Kidney glomerular epithelial cell (primary cell): ENCODE measurements at places on chromosomes 4 and X.

- DNase-seq = no peak
These were observed 78.2 kb upstream of the PRSS48 start for GRCh38 chr4:151198748-151199147.

- DNase-seq = no peak
These were observed 77.8 kb upstream of the NFKB1 start for GRCh38 chr4:102423375-102423774.

DNA sequence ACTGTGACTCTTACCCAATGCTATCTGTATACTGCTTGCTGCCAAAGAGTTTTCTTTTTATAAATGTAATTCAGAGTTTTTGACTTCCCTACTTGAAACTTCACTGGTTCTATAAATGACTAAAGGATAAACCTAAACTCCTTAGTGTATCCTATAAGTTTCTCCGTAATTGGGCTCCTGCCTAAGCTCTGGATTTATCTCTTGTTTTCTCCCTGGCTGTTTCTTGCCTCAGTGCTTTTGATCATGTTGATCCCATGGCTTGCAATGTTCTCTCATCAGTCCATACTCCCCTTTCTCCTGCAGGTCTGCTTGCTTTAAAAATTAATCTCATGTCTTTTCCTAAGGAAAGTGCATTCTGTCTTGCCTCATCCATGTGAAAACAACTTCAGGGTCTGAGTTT, 1543.1 kb upstream of the IGFBP7 start:
- no peak for DNase-seq

GRCh38 chr4:89009761-89010369, 47.1 kb downstream of the FAM13A start:
- DNase-seq = no peak

DNA sequence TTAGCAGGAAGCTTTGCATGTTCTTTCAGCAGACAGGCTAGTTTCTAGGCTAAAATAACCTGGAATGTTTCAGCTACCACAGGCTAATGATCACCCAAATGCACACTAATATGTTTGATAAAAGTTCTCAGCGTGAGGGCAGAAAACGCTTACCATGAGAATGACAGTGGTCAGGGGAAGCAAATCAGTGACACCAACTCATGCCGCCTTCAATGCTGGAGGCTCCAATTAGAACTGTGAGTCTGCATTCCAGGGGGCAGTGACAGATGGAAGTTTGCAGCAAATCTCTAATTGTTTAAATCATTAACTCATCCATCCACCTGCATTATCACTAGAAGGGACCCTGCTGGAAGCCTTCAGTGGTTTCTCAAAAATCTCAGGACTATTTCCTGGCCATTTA, 43.2 kb downstream of the ANOS1 start:
- DNase-seq = no peak

GRCh38 chr4:140102421-140102820, 51.6 kb downstream of the MAML3 start:
- DNase-seq = no peak

DNA sequence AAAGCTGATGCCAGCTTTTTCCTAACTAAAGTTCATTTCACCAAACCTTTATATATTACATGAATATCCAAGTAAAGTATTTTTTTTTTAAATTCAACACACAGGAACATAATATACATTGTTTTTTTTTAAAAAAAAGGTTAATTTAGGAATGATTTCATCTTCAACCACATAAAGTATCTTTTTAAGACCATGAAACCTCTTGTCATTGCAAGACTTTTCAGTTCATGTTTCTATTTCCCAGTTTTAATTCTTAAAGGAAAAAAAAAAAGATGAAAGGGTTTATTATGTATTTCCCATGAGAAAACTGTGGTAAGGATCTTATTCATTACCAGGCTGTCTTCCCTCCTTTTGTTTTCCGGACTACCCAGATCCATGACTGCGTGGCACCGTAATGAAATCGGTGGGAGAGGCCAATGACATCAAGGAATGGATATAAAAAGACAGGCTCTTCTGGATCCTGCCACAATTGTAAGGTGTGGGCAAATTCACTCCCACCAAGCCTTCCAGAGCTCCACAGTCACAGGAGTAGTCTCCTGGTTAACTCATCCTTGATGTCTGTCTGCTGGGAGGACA, 84.7 kb upstream of the CBR4 start:
- DNase-seq = no peak

DNA sequence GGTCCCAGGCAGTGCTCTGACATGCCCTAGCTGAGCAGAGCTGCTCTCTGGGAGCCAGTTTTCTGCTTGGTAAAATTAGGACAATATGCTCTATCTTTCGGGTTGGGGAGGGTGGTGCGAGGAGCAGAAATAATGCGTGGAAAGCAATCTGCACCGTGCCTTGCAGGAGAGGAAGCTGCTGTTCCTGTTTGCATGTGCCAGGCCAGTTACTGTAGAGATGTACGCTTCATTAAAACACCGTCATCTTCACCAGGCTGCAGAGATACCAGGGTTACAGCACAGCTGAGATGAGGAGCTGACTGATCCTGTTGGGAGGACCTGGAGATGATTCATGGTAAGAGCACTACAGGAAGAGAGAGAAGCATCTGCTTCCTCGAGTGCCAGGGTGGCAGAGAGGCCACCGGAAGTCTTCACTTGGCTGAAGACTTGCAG, 29.5 kb upstream of the IRF2 start:
- DNase-seq = no peak

GRCh38 chr4:79563219-79563618, 155.2 kb upstream of the GK2 start:
- DNase-seq = no peak

- DNase-seq = no peak
These were observed 1.0 kb upstream of the UGT8 start for GRCh38 chr4:114597410-114598115.

DNA sequence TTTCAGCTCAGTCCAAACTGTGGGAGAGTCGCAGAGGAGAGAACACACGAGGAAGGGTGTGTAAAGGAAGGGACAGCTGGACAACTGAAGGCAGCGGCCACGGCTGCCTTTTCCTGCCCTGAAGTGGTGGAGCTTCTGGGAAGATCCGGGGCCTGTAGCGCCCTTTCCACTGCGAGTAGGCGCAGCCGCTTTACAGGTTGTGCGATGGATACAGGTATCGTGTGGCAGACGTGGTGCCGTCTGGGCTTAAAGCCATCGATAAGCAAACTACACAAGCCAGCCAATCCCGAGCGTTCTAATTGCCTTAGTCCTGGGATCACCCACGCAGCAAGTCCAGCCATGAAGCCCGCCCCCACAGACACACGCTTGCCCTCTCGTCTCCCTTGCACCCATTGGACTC, 15.4 kb downstream of the NKX6-1 start:
- no peak for DNase-seq

DNA sequence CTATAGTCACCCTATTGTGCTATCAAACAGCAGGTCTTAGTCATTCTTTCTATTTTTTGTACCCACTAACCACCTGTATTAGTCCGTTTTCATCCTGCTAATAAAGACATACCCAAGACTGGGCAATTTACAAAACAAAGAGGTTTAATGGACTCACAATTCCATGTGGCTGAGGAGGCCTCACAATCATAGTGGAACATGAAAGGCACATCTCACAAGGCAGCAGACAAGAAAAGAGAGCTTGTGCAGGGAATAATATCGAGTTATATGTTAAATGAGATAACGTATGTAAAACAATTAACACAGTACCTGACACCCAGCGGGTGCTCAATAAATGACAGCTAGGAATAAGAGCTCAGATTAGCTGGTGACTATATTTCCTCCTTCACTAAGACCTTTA, 88.1 kb upstream of the WDR44 start:
- no peak for DNase-seq

- no peak for DNase-seq
These were observed 72.4 kb downstream of the PAPSS1 start for GRCh38 chr4:107647591-107647990.

DNA sequence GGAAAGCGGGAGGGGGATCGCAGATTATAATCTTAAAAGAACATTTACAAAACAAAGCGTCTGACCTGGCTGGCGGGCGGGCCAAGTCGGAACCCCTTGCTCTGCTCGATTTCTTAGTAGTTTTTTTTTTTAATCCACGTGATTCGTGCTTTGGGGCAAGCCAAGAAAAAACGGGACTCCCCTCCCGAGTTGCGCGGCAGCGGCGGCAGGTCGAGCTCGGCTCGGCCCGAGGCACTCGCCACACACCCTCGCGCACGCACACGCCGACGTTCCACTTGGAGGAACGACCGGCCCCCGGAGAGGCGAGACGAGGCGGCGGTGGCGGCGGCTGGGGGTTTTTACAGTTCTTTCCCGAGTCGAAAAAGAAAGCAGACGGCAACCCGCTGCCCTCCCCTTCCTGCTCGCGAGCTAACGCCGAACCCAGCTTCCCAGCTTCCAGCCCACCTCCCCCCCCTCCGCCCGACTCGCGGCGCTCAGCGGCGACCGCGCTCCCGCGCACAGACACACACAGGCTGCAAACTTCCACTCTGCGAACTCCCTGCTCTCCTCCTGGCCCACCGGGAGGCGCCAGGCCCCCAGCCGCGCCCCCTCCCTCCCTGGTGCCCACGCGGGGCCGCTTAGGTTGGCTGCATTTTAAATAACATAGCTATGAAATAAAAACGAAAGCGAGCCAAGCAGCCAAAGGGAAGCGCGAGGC, 1.2 kb downstream of the BCOR start:
- no peak for DNase-seq

GRCh38 chrX:27915617-27916016, 65.6 kb downstream of the DCAF8L1 start:
- DNase-seq = no peak

GRCh38 chr4:1644891-1645657, 39.0 kb downstream of the FAM53A start:
- DNase-seq = peak; percentile 62

GRCh38 chr4:187908079-187908561, 87.5 kb upstream of the ZFP42 start:
- peak; percentile 0 for DNase-seq

DNA sequence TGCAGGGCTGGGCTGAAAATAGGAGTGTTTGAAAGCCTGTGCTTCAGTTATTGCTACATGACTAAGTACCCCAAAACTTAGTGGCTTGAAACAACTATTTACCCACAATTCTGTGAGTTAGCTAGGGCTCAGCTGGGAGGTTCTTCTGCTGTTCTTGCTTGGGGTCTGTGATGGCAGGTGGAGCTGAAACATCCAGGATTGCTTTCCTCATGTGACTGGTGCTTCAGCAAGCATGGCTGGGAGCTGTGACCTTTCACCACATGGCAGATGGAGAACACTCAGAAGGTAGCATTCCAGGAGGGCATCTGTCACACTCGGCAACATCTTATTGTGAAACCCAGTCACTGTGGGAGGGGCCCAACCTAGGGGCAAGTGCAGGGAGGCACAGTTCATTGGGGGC, 57.0 kb upstream of the TBC1D14 start:
- no peak for DNase-seq

GRCh38 chr4:143023239-143023918, 161.3 kb upstream of the USP38 start:
- DNase-seq = no peak

DNA sequence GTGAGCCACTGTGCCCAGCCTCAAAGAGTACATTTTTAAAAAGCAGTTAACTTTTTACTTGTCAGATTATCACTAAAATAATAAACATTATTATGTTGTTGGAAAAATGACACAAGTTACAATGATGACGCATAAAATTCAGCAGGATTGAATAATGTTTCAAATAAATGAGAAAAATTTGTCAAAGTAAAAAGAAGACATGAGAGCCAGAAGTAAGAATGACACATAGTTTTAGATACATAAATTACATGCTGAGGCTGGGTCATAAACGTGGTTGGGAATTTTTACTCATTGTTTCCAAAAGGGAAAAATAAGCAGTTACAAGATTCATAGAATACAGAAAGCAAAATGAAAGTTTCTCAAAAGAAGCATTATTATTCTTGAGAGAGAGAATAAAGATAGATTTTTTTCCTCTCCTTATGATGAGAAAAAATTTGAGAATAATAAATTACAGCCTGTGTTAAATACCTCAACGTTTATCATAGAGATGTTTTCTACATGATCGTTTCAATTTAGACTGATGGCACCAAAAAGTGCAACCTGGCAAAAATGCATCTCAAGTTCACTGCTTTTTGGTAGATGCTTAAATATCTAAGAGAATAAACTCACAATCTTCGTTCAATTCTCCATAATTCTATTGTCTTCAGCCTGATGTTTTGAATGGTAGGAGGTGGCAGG, 40.4 kb downstream of the GUCY1B1 start:
- no peak for DNase-seq

DNA sequence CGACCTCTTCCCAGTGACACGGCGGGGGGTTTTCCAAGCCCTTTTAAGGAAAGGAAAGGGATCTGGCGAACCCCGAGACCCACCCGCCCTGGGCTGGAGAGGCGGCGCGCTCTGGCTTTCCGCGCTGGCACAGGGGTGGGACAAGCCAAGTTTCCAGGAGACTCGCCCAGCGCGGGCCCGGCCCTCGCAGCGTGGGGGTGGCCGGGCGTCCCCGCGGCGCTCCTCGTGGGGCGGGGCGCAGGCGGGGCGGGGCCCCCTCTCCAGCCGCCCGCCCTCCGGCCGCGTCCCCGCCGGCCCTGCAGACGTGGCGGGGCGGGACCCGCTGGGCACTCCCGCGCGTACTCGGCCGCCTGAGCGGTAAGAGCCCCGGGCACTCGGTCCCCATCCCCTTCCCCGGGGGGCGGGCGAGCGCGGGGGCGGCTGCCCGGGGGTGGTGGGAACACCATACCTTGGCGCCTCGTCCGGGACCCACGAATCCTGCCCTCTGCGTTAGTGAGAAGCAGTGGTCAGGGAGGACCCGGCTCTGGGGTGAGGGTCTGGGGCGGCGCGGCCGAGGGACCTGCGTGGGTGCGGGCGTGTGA, at the start of gene FAM114A1:
Gene FAM114A1 (plus strand): TSS at position 329 of the 581 bp plus-strand sequence. CDS start 10,273 bp downstream, outside the sequence.
- peak; percentile 61 for DNase-seq

DNA sequence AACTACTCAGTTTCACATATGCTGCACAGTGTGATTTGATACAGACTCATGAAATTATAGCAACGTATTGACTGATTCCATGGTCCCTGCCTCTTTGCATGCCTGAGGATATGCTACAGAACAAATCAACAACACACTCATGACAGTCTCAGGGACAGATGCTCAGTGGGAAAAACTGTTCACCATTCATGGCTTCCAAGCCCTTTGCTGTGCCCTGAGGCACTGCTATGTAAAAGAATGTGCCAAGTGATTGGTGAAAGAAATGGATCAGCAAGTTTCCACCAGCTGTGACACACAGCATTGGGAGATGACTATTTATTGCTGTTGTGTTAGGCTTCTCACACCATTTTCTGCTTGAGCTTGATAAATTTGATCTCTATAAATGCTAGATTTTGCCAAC, 825.6 kb upstream of the INTU start:
- no peak for DNase-seq

DNA sequence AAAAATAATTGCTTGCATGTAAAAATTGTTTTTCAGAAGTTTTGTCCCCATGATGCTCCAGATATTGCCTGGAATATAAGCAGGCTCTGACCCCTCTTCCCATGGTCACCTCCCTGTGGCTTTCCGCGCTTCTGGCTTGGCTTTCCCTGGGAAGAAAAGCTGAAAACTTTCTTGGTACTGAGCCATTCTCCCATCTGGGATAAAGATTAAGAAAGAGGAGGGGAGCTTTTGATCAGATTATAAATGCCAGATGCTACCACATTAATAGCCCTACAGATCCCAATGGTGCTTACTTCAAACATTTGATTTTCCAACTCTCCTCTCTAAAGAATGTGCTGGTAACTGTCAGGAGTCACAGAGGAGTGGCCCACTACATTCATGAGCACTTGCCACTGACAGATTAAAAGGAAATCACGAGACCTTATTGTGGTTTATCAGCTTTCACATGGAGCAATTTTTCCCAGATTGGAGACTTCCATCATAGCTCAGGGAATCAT, 54.4 kb upstream of the GAB1 start:
- DNase-seq = no peak
